ENCODE measurements at places on chromosomes 1 and 21. TPM values are rescaled to one million over a fixed set of nuclear protein-coding genes. Genes with fewer than 3 reads are reported as not detected.

OLFML3 gene
- 3.7 TPM for total RNA-seq

GRIK1 gene
- total RNA-seq, result 0.76 TPM

JAM2 gene
- total RNA-seq, result 2.9 TPM

SNAPIN gene
- total RNA-seq, result 48.9 TPM

GRCh38 chr1:99264201-99265021 is at the start of gene PLPPR4:
Gene PLPPR4 (plus strand): TSS chr1:99264492. CDS start chr1:99264594, 102 bp downstream.
- peak; percentile 88 for DNase-seq

- no peak for DNase-seq
Measured at GRCh38 chr1:29563571-29563970, 327.2 kb downstream of the PTPRU start.

DNA sequence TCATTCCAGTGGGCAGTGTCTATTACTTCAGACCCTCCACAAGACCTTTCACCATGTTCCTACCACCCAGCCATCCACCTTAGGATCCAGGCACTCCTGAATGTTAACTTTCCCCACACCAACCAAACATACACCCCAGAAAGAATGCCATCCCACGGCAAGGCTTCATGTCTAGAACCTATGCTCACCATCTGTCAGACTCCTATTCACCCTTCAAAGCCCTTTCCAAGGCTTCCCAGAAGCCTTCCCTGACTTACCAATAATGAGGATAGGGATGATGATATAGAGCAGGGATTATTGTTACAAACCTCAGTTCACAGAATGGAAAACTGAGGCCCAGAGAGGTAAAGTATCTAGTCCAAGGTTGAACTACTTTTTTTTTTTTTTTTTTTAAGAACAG is 19.3 kb upstream of the RCC2 start:
- no peak for DNase-seq

DNA sequence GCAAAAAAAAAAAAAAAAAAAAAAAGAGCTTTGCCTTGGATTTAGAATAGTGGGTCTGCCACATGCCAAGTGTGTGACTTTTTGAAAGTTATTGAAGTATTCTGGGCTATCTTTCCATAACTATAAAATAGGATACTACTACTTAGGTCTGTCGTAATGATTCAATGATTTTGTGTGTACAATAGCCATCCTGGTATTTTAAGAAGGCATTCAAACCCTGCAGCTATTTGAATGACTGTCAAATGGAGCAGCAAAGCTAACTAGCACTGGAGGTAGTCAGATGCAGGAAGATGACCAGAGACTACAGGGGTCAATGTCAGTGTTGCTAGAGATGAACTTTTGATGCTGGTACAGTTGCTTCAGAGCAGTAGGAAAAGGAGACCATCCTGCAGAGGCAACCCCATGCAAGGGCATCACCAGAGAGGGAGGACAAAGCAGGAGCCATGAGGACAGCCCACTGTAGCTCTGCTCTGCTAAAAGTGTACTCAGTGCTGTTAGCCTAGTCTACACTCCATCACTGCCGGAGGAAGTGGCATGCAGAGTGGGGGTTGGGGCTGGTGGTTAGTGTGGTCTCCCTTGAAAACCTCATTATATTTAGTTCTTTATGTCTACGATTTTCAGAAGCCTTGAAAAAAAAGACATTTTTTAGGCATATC is 29.0 kb downstream of the DUSP10 start:
- DNase-seq, result no peak

DNA sequence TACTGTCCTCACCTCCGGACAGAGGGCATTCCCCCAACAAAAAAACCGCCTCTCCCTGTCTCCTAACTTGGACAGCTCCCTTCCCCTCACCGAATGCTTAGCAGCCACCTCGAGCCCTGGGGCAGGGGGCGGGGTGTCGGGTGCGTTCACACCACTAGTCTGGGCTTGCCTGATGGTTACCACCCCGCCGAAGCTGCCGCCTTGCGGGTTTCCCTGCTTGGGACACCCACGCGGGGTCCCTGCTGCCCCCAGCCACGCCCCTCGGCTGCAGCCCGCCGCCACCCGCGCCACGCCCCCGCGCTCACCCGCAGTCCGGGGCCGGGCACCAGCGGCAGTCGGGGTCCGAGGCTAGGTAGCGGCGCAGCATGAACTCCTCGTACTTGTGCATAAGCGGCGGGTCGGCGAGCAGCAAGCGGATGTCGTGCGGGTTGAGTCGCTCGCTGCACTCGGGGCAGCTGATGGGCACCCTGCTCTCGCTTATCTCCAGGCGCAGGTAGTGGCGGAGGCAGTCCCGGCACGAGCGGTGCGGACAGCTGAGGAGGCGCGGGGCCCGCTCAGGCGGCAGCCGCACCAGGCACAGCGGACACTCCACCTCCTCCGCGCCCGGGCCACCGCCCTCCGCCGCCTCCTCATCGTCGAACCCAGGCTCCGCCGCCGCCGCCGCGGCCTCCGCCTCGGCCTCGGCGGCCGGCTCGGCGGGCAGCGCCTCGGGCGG is 706 bp downstream of the RNF19B start:
- peak; percentile 94 for DNase-seq

DNA sequence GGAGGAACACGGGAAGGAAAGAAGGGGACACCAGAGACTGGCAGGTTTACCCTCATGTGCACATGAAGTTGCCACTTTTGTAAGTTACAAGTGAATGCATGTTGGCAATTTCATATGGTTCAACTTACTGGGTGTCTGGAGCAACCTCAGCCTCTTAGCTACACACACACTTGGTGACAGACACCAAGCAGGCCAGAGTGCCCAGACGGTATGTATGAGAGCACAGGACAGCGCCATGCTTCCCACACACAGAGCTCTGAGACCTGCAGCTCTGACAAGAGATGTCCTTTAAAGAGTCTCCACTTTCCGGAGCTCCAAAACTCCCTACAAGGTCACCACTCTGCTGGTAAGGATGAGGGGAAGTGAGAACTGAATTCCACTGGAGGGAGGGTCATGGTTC is 1.9 kb upstream of the TRABD2B start:
- DNase-seq, result no peak

- DNase-seq, result peak; percentile 95
Measured at GRCh38 chr1:96721416-96722160, at the start of gene PTBP2. Gene PTBP2 (plus strand): TSS chr1:96721784. CDS start chr1:96721865, 81 bp downstream.
